ENCODE measurements at places on chromosomes 11 and 22.

DNA sequence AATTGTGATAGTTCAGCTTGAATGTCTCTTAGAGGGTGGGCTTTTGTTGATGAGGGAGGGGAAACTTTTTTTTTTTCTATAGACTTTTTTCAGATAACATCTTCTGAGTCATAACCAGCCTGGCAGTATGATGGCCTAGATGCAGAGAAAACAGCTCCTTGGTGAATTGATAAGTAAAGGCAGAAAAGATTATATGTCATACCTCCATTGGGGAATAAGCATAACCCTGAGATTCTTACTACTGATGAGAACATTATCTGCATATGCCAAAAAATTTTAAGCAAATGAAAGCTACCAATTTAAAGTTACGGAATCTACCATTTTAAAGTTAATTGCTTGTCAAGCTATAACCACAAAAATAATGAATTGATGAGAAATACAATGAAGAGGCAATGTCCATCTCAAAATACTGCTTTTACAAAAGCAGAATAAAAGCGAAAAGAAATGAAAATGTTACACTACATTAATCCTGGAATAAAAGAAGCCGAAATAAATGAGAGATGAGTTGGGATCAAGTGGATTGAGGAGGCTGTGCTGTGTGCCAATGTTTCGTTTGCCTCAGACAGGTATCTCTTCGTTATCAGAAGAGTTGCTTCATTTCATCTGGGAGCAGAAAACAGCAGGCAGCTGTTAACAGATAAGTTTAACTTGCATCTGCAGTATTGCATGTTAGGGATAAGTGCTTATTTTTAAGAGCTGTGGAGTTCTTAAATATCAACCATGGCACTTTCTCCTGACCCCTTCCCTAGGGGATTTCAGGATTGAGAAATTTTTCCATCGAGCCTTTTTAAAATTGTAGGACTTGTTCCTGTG, 3.9 kb downstream of the MALAT1 start:
- no peak for DNase-seq

GRCh38 chr11:19552161-19552560, 160.5 kb upstream of the NAV2 start:
- DNase-seq, result no peak

DNA sequence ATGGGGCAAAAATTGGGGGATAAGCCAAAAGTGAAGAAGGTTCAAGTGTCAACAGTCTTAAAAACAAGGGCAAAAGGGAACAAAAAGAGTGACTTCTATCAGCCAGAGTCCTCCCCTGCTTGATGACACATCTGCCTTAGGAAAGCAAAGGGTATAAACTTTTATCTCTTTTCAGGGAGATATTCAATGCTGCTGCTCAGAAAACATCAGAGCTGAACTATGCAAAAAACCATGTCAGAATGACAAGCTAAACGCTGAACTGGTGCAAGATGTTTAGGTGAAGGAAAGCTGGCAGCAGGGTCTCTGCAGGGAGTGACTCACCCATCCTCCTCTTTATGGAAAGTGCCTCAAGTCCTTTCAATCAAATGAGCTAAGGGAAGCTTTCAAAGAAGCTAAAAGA, 24.7 kb downstream of the ALG9 start:
- no peak for DNase-seq

DNA sequence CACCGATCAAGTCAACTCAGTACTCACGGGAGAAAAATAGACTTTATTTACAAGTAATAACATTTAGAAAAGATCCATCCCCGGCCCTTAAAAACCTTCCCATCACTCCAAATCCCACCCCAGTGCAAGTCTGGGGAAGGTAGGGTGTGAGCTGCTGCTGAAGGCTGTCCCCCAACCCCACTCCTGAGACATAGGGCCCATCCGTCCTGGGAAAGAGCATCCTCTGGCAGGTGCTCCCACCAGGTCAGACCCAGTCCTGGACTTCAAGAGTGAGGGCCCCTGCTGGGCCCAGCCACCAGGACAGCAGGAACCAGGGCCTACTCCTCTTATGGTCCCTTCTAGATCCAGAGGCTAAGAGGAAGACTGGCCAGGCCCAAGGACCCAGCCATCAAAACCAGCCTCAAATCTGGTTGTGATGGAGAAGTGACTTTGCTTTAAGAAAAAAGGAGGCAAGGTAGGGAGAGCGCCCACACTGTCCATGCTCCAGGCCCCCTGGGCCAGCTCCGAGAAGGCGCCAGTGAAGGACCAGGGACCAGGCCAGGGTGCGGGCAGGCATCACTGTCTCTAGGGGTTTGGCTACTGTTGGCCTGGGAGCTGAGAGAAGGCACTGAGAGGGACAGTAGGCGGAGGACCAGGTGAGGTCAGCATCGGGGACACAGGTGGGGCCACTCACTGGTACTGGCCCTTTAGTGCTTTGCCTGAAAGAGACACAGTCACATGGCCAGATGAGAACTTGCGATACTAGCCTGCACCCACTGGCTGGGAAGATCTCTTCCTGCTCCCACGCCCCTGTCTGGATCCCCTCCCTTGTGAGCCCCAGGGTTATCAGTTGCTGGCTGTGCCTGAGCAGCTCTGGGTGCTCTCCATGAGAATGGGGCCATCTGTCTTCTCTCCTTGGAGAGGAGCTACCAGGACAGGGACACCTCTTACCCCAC, 4.4 kb downstream of the IL18BP start:
- DNase-seq, result no peak

DNA sequence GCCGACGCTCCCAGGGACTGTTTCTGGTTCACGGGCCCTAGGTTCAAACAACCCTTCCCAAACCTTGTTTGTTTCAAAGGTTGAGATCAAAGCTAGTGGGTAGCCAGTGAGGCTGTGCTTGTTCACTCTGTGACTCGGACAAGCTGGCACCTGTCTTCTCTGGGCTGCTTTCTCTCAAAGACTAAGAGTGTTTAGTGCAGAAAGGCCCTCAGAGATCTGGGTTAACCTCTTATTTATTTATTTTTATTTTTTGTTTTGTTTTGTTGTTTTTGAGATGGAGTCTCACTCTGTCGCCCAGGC, 13.0 kb upstream of the MALAT1 start:
- DNase-seq, result no peak

DNA sequence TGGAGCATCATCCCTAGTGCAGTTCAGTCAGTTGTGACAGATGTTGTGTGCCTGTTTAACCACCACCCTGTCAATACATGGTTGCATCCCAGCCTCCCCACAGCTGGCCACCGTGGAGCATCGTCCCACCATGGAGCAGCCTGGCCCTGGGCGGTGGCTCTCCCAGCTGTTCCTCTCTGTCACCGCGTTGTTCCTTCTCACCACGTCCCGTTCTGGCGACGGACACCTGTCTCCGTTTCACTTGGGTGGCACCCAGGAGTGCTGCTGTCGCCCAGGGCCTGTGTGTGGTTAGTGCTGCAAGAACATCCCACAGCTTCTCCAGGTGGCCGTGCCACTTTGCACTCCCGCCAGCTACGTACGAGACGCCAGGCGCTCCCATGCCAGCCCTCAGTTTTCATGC, 26.5 kb downstream of the MUC6 start:
- DNase-seq, result no peak

DNA sequence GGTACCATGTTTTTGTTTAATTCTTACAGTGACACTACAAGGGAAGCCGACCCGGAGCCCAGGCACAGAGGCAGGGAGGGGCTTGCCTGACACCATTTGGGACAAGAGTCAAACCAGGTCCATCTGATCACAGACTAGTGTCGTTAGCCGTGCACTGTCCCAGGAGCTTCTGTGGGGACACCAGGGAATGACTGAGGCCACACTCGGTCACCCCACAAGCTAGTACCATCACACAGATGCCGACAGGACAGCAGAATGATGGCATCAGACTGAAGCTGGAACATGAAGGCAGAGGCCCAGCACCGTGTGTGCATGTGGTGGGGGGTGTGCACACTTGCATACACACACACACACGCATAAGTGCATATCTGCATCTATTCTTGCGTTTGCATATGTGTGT, 61.5 kb upstream of the NECTIN1 start:
- DNase-seq, result no peak

GRCh38 chr11:45252134-45252856, 33.8 kb downstream of the SYT13 start:
- DNase-seq, result no peak

DNA sequence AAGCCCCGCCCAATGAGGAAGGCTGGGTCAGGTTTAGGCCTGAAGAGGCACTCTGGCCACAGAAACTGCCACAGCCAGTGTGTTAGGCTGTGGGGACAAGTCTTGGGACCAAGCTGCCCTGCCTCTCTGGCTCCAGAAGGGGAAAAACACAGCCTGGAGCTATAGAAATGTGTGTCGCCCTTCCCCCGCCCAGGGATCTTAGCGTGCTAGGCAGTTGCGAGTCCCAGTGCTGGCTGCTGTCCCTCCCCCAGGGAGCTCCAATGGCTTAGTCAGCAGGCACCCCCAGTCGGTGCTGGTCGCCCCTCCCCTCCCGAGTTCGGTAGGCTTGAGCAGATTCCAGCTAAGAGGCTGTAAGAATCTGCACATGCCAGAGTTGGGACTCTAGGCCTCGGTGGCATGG, 99.5 kb upstream of the API5 start:
- DNase-seq, result no peak

- DNase-seq, result peak; percentile 82
Observed at GRCh38 chr22:30609260-30610185, 2.5 kb downstream of the TCN2 start.

GRCh38 chr11:90223248-90223585, 368 bp upstream of the CHORDC1 start:
- no peak for DNase-seq

- DNase-seq, result no peak
Observed at GRCh38 chr11:79421820-79422219, 19.0 kb downstream of the TENM4 start.

DNA sequence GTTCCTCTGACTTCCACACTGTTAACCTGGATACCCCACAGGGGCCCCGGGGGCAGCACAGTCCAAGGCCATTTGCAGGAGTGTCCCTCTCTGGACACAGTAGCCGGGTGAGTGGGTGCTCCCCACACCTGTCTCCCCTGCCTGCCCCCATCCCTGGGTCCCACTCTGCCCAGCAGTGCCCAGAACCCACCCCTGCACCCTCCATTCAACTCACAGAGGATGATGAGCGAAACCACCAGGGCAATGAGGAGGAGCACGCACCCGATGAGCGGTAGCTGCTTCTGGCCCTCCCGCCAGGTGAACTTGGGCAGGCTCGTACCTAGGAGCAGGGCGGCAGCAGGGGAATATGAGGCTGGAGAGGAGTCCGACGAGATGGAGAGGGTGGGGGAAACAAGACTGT, 12.2 kb downstream of the TMPRSS13 start:
- peak; percentile 43 for DNase-seq

- no peak for DNase-seq
Observed at GRCh38 chr11:36012455-36012854, 68.6 kb downstream of the LDLRAD3 start.

GRCh38 chr22:36663561-36663960, 40.0 kb downstream of the CACNG2 start:
- DNase-seq, result no peak

GRCh38 chr11:91947215-91947820, 277.3 kb upstream of the FAT3 start:
- DNase-seq, result no peak

DNA sequence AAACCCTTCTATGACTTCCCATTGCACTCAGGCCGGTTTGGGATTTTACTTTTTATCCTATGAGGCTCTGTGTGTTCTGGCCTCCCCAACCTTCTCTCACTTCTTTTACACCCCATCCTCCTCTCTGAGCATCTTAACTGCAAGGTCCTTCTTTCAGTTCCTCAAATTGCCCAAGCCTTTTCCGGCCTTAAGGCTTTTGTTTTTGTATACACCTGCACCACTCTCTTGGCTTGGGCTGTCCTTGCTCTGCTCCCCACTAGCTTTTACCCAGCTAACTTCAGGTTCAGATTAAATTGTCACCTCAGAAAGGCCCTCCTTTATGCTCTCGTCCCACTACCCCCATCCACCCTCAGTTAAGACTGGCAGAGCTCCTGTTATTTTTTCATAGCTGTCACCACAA, 55.5 kb downstream of the FAM83F start:
- DNase-seq, result no peak

DNA sequence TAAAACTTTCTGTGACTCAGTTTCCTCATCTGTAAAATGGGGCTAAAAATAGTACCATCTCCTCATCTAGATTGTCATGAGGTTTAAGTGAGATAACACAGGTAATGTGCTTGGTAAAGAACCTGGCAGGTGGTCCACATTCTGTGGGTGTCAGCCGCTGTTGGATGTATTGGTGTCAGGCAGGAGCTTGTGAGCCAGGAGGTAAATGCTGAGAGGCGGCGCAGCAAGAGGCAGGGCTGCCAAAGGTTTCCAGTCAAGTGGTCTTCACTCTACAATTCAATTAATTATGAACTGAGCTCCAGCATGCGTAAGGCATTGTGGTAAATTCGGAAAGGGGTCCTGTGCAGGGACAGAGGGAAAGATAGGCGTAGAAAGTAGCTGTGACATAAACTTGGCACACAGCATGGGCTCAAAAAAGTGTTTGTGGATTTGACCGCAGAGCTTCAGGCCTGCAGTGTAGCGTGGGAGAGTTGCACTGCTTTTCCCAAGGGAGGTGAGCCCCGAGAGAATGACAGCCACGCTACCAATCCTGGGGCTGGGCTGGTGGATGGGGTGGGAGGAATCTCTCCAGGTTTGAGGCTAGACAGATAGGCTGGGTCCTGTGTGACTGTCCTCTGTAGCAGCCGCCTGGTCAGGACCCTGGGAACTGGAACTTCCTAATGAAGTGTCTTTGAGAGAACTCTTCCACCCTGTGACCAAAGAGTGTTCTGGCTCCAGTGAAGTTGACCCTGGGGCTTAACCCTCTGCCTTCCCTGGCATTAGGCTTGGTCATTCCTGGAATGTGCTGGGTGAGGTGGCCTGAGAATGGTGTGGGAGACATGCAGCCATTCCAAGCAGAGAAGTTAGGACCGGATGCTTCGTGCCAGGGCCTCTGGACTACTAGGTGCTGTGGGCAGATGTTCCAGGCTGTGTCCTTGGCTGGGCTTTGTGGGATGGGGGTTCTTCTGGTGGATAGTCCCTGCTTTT, 122.4 kb downstream of the FEZ1 start:
- no peak for DNase-seq

- DNase-seq, result peak; percentile 92
Observed at GRCh38 chr11:75311858-75312288, 39.6 kb downstream of the ARRB1 start.

GRCh38 chr22:21032037-21032867, at the start of gene SLC7A4:
Gene SLC7A4 (minus strand): TSS chr22:21032561. CDS start chr22:21031812, 749 bp downstream.
- no peak for DNase-seq

DNA sequence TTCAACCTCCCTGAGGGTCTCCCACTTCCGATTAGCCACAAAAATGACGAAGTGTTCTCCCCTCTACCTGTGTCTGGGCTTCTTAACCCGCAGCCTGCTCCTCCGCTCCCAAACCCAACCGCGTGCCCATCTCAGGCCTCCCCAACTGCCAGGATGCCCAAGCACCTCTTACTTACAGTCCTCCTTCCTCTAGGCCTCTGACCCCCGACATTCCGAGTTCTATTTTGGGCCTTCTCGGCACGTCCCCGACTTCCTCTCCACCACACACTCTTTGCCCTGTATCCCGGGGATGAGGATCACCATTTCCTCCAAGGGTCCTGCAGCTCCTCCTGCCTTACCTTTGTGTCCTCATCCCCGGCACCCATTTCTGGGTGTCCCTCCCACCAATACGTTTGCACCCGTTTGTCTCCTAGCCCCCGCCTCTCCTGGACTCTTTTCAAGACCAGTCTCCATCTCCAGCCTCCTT, 388 bp upstream of the MUS81 start:
- DNase-seq, result no peak
